ENCODE measurements at places on chromosomes 1 and 21. TPM values are rescaled to one million over a fixed set of nuclear protein-coding genes. Genes with fewer than 3 reads are reported as not detected.

DNA sequence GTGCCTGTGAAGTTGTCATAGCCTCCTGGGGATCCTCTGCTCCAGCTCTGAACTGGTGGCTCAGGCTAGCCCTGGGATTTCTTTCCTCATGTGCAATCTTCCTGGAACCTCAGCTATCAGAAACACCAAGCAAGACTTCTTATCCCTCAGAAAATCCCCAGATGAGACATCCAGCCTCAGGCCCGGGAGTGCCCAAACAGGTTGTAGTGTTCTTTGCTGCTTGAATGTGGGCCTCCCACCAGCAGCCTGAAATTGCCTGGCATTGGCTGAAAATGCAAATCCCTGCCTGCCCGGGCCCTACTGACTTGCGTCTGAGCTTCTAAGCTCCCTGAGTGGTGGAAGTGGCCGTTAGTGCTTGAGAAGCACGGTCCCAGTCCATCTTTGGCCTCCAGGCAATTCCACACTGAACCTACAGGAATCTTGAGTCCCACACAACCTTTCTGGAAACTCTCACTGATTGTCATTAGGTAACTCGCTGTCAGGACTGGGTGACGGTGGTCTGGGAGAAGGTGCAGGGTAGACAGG is 146.8 kb downstream of the ZBTB18 start:
- no peaks in the 10 kb centered on the region for H3K27me3 ChIP-seq
- no peak for DNase-seq
- H3K36me3 ChIP-seq, result no peaks in the 10 kb centered on the region
- H3K4me1 ChIP-seq, result no peaks in the 10 kb centered on the region
- no peak overlapping the region for H3K4me3 ChIP-seq
- H3K27ac ChIP-seq, result no peak overlapping the region

DNA sequence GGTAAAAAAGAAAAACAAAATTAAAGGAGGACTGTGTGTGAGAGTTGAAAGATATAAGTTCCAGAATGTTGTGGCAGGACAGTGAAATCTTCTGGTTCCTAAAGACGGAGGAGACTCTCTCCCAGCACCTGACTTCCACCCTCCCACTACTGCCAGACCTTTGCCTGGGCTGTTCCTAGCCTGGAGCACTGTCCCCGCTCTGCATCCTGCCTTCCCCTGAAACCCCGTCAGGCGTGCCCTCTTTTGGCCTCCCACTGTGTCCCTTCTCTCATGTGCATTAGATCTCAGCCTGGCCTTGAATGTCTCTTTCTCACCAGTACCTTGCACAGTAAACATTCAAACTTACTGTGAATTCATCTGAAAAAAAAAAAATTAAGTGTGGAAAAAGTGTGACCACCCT is 74.1 kb downstream of the VPS26C start:
- no peak overlapping the region for H3K4me3 ChIP-seq
- peaks cover 5% of the 10 kb centered on the region for H3K36me3 ChIP-seq
- H3K27me3 ChIP-seq, result no peaks in the 10 kb centered on the region
- no peak overlapping the region for H3K27ac ChIP-seq
- no peak for DNase-seq

DNA sequence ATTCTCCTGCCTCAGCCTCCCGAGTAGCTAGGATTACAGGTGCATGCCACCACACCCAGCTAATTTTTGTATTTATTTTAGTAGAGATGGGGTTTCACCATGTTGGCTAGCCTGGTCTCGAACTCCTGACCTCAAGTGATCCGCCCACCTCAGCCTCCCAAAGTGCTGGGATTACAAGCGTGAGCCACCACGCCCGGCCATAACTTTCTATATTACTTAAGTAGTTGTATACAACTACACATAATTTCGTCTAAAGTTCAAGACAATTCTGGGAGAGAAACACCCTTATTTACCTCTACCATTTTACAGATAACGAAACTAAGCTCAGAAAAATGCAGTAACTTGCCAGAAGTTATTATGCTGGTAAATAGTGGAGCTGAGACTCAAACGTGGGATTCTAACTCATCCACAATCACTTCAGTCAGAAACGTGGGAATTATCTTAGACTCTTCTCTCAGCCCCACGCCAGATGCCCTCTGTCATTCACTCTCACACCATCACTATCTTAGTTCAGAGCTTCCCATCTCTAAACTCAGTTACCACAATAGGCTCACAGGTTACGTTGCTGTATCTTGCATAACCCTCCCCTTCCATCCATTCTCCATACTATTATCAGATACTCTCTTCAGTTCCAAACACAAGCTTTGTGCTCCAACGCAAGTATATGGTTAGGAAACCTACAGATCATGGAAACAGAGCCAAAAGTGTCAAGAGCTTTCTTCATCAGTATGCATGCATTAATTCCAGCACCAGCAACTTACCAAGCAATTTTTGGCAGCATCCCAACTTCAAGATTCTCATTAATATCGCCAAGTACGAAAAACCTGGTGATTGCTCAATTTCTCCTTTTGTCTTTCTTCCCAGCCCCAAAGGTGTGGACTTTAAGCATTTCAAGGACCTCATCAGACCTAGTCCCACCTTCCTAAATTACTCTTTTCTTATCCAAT is 69.3 kb downstream of the RERE start:
- H3K27me3 ChIP-seq, result no peaks in the 10 kb centered on the region
- H3K4me1 ChIP-seq, result no peaks in the 10 kb centered on the region
- H3K27ac ChIP-seq, result peak overlapping the region; percentile 28

The BCAS2 gene
- 31.7 TPM for total RNA-seq

The PRAMEF12 gene
- total RNA-seq, result not detected

The INTS7 gene
- total RNA-seq, result 11.0 TPM

The WLS gene
- total RNA-seq, result 88.3 TPM
